ENCODE measurements at places on chromosomes 6 and 20.

DNA sequence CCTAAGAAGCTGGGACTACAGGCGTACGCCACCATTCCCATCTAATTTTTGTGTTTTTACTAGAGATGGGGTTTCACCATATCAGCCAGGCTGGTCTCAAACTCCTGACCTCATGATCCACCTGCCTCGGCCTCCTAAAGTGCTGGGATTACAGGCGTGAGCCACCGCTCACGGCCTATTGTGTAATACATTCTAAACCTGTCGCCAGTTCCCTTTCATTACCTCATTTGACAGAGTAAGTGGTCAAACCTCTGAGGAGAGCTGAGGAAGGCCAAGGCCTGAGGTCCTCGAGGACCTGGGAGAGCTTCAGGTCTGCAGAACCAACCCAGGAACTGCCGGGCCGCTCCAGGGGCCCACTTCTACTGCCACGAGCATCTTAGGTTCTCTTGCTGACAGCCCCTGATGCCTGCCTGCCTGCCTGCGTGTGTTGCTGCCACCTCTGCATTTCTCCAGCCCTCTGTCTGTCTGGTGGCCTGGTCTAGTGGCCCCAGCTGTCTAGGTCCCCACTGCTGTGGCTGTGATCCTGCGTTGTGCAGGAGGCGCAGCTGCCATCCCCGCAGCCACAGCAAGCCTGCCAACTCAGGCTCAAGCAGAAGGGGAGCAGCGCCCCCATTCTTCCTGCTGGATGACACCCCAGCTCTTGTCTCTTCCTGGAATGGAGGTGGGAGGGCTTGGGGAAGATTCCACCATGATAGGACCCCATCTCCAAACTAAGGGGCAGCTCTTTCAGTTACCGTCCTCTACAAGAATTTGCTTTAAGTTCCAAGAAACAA, 45.3 kb downstream of the PRR18 start:
- DNase-seq: no peak

DNA sequence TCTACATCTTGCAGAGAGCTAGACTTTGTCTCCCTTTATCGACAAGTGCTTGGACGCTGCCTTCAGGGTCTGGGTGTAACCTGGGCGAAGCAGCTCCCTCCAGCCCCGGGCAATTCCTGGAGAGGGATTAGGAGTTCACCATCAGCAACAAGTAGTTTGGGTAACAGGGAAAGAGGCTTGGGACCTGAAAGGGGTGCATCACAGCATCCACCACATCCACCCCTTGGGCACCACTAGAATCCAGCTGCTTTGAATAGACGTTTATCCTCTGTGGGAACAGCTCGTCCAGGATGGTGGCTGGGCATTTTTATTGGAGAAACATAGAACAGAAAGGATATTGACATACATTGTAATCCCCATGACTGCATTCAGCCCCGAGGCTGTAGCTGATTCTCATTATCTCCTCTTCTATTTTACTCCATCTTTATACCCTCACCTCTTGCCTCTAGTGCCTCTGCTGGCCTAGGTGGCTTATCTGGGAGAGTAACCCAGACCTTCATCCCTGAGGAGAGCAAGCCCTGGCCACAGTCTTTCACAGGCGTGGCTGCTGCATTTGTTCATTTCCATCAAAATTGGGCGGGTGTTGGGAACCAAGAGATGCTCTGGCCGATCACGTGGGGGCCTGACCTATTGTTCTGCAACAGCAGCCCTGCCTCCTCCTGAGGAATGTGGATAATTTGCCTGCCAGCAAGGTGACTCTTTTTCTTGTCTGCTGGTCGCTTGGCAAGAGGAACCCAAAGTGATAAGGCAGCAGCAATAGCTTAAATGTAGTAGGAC, 109.2 kb upstream of the RALGAPA2 start:
- DNase-seq: no peak

DNA sequence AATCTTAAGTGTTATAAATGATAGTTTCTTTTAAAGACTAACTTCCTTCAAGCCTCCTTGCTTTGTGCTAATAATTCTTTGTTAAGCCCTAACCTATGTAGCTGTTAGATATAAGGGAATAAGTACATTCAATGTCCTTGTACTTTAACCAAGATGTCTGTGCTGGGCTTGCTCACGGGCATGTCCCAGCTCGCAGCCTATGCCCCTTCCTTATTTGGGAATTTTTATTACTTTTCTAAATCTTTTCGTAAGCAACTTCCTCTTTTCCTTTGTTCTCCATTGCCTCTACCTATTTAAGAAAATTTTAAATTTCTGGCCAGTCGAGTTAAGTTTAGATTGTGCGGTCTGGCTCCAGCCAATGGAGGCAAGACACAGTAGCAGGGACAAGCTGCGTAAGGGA, 26.0 kb upstream of the CDK19 start:
- DNase-seq: no peak

DNA sequence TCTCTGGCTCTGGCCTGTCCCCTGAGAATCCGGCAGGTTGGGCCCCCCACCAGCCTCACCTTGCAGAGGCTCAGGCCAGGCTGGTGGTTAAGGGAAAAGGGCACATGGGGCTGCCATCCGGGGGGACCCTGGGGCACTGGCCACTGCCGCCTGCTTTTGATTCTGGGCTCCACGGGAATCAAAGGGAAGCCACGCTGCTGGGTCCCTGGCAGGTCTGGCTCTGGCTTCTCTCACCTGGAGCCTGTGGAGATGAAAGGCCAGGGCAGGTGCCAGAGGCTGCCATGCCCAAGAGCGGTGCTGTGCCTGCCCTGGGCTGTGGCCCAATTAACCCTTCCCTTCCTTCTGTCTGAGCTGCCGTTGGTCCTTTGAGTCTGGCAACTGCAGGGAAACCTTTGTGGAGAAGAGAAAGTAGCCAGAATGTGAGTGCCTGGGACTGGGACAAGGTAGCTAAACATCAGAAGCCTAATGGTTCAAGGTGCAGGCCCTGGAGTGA, 9.4 kb upstream of the CDH22 start:
- no peak for DNase-seq

GRCh38 chr20:43830883-43831282, 83.8 kb upstream of the TOX2 start:
- no peak for DNase-seq

- no peak for DNase-seq
Observed at GRCh38 chr6:90610301-90610750, 23.5 kb upstream of the MAP3K7 start.

DNA sequence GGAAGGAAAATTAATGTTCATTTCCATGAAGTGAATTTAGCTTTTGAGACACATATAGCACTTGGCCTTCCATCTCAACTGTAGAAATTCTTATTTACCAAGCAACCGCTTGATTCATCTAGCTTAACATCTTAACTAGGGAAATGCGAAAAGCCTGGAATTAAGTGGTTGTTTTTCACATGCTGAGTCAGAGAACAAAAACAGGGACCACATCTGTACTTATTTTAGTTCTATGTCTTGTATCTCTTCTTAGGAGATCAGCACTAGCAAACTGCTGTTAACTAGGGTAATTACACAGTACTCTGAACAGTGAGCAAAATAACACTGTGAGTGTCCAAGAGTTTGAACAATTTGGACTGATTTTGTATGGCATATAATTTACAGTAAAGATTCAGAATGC, 590.9 kb upstream of the NRSN1 start:
- DNase-seq: no peak

GRCh38 chr20:39702701-39703349, 740.7 kb downstream of the DHX35 start:
- no peak for DNase-seq

GRCh38 chr6:8556370-8557013, 121.1 kb upstream of the SLC35B3 start:
- no peak for DNase-seq

DNA sequence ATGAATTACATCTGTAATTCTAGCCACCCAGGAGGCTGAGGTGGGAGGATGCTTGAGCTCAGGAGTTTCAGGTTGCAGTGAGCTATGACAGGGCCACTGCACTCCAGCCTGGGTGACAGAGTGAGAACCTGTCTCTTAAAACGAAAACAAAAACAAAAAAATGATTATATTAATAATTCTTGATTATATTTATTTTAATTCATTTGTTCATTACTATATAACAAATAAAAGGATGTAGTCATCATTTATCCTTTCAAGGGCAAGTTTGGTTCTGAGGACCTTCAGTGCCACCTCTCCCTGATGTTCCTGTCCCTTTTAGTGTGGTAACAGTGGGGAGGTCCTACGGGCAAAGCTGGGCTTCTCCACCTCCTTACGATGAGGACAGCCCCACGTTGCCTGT, 167.1 kb upstream of the SCGN start:
- no peak for DNase-seq

- DNase-seq: no peak
Observed at GRCh38 chr6:15735567-15736265, 72.9 kb upstream of the DTNBP1 start.

GRCh38 chr20:17295151-17295726, 68.4 kb downstream of the PCSK2 start:
- DNase-seq: no peak

DNA sequence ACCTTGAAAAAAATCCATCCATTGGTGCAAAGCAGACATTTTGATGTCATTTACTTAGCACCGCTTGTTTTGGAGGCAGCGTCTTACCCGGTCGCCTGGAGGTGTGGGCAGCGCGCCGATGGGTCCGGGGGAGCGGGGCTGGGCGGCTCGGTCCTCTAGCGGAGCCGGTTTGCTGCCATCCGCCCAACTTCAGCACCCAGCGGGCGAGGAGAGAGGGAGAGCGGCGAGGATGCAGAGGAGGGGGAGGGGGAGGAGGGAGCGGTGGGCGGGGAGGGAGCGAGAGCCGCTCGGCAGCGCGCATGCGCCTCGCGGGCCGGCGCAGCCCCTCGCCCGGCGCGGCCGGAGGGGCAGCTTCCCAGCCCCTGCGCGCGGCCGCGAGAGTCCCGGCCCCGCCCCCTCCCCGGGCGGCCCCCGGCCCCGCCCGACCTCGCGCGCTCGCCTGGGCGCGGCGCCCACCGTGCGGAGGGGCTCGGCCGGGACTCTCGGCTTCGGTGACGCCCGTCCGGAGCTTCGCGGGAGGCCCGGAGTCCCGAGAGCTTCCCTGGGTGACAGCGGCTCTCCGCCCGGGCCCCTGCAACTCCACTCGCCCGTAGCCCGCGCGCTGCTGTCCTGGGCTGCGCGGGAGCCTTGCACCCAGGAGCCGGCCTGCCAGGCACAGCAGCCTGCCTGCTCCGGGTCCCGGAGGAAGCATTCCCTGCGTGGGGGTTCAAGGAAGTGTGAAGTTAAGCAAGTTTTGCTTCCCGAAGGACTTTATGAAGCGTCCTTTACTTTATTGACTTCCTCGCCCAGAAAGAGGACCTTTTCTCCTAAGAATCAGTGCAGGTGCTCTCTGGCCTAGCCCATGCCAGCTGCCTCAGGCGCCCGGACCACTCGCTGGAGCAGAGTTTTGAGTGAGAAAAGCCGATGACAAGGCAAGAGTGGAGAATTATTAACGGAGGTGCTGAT, at the start of gene RGS17:
Gene RGS17, minus strand, starts transcription at position 246 of the 945 bp plus-strand sequence. CDS start 87,264 bp downstream, outside the sequence.
- no peak for DNase-seq

DNA sequence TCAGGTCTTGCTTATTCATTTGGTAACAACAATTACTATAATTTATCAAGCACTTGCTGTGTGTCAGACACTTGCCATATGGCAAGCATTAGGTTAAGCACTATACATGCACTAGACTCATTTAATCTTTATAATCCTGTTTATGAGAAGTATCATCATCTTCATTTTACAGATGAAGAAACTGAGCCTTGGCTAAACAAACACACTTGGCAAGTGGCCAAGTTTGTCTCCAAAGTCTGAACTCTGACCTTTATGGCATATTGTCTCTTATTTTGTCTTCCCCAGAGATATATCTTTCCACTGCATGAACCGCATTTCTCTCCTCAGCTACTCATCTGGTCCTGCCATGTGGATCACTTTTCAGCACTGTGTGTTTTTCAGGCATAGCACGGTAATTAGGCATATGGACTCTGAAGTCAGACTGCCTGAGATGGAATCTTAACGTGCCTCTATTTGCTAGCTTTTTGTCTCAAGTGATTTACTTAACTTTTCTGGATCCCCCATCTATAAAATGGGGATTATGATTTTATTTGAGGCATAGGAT, 4.7 kb downstream of the ADGRF5 start:
- DNase-seq: no peak

DNA sequence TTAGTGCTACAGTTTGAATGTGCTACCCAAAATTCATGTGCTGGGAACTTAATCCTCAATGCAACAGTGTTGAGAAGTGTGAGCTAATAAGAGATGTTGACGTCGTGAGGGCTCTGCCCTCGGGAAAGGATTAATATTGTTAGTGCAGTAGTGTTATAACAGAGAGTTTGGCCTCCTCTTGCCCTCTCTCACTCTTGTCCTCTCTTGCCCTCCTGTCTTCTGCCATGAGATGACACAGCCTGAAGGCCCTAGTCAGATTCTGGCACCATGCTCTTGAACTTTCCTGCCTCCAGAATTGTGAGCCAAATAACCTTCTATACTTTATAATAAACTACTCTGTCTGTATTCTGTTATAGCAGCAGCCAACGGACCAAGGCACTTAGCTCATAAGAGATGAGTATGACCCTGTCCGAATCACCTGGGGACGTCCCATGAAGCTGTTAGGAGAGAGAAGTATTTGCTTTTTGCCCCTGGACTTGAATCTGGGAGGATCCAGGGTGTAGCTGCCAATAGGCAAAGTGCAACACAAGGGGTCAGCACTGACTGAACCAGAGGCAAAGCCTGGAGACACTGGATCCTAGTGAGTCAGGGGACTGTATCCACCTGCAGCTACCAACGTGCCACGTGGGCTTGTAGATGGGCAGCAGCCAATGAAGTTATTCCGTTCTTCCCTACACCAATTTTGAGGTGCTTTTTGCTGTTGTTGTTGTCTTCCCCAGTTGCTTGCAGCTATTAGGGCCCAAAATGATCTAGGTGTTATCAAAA, 233.7 kb downstream of the THBS2 start:
- no peak for DNase-seq

DNA sequence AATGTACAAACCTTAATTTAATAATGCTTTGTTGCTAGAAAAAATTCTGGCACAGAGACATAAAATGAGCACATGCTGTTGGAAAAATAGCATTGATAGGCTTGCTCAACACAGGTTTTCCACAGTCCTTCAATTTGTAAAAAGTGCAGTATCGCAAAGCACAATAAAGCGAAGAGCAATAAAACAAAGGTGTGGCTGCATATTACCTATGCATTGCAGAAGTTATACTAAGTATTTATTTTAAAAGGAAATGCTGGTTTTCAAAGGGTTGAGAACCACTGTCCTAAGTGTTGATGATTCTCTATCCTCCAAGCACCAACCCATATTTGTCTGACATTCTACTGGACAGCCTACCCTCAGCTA, 54.1 kb upstream of the CAP2 start:
- no peak for DNase-seq

GRCh38 chr6:4316867-4317400, 181.6 kb upstream of the ECI2 start:
- no peak for DNase-seq

All from cortex of kidney (tissue), 1 donor.